ENCODE measurements at places on chromosomes 13 and 19. TPM values are rescaled to one million over a fixed set of nuclear protein-coding genes. Genes with fewer than 3 reads are reported as not detected.

- peak; percentile 31 for DNase-seq
These were observed 5.9 kb downstream of the PAF1 start for GRCh38 chr19:39384839-39385568.

- no peak for DNase-seq
These were observed 20.0 kb downstream of the ELL start for GRCh38 chr19:18501832-18502231.

ACER1 gene
- not detected for total RNA-seq

DNA sequence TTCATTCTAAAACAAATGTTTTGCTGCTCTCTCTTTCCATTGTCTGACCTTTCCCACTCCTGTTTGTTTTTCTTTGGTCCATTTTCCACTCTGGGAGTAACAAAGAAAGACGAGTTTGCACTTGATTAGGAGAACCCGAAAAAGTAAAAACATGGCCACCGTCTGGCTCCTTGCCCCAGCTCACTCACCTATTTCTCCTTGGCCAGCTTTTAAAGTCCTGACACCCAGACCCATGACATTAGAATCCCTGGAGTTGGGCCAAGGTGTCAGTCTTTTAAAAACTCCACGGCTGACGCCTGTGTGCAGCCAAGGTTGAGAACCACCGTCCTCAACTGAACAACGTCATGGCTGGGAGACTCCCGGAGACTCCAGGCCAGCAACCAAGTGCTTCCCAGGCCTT lies 63.6 kb upstream of the FLT1 start:
- no peak for DNase-seq

DNA sequence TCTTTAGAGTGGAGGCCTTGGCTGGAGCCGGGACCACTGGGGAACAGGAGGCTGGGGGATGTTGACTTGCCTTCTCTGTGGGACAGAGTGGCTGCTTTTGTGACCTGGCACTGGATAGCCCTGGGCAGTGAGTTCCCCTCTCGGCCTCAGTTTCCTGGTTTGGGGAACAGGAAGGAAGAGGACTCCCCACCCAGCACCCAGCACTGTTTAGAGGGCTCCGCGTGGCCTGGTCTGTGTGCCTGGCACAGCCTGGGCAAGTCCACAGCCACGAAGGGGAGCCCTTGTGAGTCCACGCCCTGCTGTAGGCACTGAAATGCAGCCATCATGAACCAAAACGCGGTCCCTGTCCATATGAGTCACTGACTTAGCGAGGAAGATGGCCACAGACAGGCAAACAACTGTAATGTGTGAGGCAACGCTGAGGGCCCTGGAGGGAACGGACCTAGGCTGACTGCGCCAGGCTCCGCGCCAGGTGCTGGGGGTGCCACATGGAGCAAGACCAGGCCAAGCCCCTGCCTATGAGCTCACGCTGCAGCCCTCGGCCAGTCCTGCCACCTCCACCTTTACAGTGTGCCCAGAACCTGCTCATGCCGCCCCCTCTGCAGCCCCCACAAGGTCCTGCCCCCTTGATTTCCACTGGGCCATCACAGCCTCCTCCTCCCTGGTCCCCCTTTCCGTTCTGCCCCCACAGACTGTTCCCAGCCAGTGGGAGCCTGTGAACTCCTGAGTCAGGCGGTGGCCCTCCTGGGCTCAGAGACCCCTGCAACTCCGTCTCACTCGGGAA lies 35.5 kb downstream of the PAK4 start:
- no peak for DNase-seq

- DNase-seq = no peak
These were observed 369.7 kb upstream of the TSHZ3 start for GRCh38 chr19:31718898-31719297.

- DNase-seq = no peak
These were observed 12.3 kb upstream of the KATNAL1 start for GRCh38 chr13:30319655-30320054.

KPTN gene
- 19.8 TPM for total RNA-seq

CALR gene
- 760 TPM for total RNA-seq

CYP4F12 gene
- not detected for total RNA-seq

- no peak for DNase-seq
These were observed 53.6 kb upstream of the ABCC4 start for GRCh38 chr13:95354680-95355487.

ZNF112 gene
- total RNA-seq = 4.2 TPM

CEACAM7 gene
- 0.24 TPM for total RNA-seq

SCN1B gene
- total RNA-seq = 3.4 TPM

GRCh38 chr19:10421240-10422045 lies 1.1 kb downstream of the PDE4A start:
- no peak for DNase-seq
